ENCODE measurements at places on chromosomes 2 and 18. TPM values are rescaled to one million over a fixed set of nuclear protein-coding genes. Genes with fewer than 3 reads are reported as not detected.

Gene BUB1
- polyA plus RNA-seq: 22.4 TPM

Gene G6PC2
- polyA plus RNA-seq: not detected

Gene NT5DC4
- not detected for polyA plus RNA-seq

Gene TDRD15
- not detected for polyA plus RNA-seq

Gene RBM44
- polyA plus RNA-seq: not detected

Gene ALKAL2
- not detected for polyA plus RNA-seq

Gene DSG3
- polyA plus RNA-seq: not detected

Gene CLIP4
- 5.4 TPM for polyA plus RNA-seq

DNA sequence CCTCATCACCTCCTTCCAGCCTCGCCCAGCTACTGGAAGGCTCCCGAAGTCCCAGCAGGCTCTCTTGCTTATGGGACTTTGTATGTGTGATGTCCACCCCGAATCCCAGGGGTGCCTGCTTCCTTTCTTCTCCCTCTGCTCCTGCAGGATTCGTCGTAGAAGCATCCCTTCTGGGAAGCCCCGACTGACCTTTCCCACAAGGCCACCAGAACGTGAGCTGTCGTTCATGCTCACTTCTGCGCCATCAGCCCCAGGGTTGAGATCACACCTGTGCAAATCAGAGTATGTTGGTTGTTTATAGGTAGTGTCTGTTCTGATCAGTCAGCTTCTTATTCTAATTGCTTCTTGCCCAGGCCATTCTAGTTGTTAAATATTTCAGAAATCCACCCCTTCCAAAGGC, 101.8 kb downstream of the HS1BP3 start:
- no peak for DNase-seq

DNA sequence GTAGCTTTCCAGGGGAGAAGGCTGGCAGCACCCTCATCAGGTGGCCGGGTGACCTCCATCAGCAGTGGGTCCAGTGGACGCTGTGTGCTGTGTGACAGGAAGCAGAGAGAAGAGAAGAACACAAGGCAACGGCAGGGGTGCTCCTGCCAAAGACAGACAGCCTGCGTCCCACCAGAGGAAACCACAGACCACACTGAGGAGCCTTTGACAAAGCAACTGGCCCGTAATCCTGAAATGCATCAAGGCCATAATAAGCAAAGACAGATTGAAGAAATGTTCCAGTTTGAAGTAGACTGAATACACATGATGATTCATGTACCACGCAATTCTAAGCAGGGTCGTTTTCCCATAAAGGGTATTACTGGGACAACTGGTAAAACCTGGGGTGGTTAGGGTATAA, 172.4 kb downstream of the FBXO15 start:
- no peak for DNase-seq

- peak; percentile 65 for DNase-seq
These were observed 519 bp downstream of the TTL start for GRCh38 chr2:112482309-112483041.

DNA sequence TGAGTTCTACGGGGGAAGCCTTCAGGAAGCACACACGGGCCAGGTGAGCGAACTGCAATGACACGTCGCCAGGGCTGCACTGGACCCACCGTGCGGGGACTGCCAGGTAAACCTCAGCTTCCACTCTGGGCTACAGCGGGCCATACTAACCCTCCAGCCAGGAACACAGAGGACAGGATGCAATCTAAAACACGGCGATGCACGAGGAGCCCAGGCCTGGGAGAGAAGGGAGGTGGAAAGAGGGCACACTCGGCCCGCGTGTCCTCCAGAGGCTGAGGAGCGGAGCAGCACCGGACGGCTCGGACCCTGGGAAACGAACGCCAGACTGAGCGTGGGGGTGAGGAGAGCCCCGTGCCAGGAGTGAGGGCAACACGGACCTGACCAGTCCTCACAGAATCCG, 69.3 kb downstream of the HDAC4 start:
- no peak for DNase-seq

DNA sequence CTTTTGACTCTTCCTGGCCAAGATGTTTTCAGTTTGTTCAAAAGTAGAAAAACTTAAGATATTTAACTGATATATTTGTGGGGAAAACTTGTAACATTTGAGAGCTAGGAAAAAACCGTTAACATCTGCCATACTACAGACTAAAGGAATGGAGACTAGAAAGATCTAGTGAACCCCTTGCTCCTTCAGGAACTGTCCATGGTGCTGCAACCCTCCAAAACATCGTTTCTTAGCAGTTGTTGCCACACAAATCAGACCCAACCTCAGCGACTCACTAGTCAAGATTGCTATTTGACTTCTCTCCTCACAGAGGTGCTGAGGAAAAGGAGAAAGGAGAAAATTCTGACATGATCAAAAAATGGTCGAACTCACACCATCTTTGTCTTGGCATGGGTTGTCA, 393.8 kb upstream of the LYPD1 start:
- no peak for DNase-seq

DNA sequence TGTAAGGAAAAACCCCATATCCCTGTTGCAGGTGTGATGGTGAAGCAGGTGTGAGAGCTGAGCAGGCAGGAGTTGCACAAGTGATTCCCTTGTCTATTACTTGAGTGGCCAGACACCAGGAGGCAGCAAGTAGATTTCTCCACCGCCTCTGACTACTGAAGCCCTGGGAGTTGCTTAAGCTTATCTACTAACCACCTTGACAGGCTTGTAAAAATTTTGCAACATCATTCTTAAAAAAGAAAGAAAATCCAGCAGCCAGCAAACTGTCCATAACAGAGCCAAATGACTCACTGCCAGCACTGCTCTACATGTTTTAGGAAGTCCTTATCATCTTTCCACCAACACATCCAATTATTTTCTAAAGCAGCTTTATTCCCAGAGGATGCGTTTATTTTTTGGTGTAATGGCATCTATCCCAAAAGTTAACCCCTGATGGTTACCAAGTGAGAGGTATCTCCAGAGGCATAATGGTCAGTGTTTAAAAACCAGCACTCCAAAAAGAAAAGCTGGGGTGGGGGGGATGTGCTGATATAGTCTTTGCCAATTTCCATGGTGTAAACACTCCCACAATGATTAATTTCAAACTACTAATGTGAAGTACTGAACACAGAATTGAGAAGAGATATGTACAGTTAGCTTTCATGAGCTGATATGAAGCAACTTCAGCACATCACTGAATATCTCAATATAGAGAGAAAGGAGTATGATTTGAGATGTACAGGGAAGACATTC, 16.3 kb upstream of the GPR39 start:
- no peak for DNase-seq

DNA sequence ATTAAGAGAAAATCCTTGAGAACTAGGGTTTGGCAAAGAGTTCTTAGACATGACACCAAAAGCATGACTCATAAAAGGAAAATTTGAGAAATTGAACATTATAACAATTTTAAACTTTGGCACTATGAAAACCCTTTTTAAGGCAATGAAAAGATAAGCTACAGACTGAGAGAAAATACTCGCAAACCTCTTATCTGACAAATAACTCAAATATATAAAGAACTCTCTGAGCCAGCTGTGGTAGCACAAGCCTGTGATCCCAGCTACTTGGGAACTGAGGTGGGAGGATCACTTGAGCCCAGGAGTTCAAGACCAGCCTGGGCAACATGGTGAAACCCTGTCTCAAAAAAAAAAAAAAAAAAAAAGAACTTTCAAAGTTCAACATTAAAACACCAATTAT, 70.5 kb downstream of the FAM168B start:
- DNase-seq: no peak

DNA sequence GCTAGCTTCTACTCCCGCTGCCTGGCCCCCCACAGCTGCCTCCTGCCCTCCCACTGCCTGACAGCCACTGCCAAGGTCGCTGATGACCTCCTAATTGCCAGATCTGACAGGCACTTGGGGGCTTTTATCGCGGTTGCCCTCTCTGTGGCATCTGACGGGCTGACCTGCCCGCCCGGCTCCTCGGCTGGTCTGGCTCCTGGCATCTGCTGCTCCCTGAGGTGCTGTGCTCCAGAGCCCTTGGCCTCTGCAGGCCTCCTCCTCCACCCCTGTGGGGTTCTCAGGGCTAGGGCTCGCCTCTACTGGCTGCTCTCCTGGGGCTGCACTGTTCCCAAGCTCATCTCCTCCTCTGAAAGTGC, 43.1 kb downstream of the INHBB start:
- DNase-seq: no peak

DNA sequence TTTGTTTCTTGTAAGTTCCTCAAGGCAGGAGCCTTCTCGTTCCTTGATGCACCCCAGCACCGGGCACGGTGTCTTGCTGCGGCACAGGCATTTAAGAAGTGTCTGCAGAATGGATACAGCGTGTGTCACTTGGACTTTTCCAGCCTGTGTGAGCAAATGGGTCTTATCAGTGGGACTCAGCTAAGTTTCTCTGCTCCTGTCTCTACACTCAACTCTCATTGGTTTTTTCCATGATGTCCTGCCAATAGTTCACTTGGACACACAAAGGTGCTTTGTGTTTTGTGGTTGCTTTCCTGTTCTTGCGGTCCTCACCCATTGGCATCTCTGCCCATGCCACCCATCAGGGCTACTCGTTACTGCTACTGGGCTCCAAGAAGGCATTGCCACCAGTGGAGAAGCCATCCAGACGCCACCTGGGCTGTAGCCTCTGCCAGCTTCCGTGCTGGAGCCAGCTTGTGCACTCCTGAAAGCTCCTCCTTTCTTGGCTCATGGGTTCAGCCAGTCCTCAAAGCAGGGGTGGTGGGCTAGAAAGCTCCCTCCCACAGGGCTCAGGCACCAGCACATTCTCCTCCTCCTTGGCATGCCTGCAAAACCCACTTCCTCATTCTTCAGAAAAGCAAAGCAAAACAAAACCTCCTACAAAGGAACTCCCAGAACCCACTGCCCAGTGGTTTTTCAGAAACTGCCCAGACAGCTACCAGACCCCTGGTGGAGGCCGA, 41.4 kb downstream of the IL1R2 start:
- no peak for DNase-seq

GRCh38 chr18:75739682-75740081, 312.2 kb upstream of the SMIM21 start:
- DNase-seq: no peak

- DNase-seq: no peak
These were observed 879.0 kb downstream of the CBLN2 start for GRCh38 chr18:71665131-71665530.

DNA sequence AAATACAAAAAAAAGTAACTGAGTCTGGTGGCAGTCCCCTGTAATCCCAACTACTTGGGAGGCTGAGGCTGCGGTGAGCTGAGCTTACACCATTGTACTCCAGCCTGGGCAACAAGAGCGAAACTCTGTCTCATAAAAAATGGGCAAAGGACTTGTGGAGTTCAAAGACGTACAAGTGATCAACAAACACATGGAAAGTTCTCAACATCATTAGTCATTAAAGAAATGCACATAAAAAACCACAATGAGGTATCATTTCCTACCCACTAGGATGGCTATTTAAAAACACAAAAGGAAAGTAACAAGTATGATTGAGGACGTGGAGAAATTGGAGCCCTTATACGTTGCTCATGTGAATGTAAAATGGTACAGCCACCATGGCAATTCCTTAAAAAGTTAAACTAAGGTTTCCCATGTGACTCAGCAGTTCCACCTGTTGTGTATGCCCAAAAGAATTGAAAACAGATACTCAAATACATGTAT, 52.3 kb downstream of the RAB10 start:
- DNase-seq: no peak

GRCh38 chr2:56148825-56149224, 35.0 kb upstream of the CCDC85A start:
- DNase-seq: no peak

DNA sequence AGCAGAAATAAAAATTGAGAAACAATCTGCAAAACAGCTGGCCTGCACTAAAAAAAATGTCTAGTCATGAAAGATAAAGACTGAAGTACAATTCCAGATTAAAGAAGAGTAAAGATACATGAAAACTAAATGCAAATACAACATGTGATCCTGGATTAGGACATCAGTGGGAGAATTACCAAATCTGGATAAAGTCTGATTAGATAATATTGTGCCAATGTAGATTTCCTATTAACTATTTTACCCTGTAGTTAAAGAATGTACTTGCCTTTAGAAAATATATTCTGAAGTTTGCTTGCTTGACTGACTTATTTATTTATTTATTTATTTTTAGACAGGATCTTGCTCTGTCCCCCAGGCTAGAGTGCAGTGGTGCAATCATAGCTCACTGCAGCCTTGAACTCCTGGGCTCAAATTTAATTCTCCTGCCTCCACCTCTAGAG, 58.7 kb downstream of the ASXL2 start:
- DNase-seq: no peak

GRCh38 chr2:25115249-25115883, 53.0 kb downstream of the POMC start:
- DNase-seq: no peak

GRCh38 chr2:127087791-127088495, 19.0 kb downstream of the BIN1 start:
- DNase-seq: no peak

DNA sequence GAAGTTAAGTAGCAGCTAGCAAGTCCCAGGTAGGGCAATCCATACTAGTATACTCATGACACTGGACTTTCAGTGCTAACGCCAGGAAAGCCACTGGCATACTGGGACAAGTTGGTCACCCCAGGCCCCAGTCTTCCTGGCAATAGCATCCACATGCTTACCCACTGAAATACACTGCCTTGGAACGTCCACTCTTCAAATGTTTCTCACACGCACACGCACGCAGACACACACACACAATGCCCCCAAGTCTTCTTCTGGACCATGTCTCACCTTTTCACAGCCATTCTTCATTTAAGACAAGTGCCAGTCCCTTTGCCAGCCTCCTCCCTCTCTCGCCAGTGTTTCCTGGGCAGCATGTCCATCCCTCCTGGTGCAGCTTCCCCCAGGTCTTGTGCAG, 8.7 kb upstream of the TEX261 start:
- DNase-seq: no peak

- DNase-seq: no peak
These were observed 369.0 kb upstream of the CWC22 start for GRCh38 chr2:180376066-180376465.

GRCh38 chr18:10768221-10768620, 242.4 kb downstream of the NAPG start:
- DNase-seq: no peak

- DNase-seq: peak; percentile 87
These were observed 27.0 kb downstream of the TMEM200C start for GRCh38 chr18:5868218-5868854.
